Activated CD4-positive, CD25-positive, alpha-beta regulatory T cell treated with anti-CD3 and anti-CD28 coated beads, Interleukin-2, amount 50 U/mL, for 16 hours (primary cell): ENCODE measurements at places on chromosomes 5 and 9.

DNA sequence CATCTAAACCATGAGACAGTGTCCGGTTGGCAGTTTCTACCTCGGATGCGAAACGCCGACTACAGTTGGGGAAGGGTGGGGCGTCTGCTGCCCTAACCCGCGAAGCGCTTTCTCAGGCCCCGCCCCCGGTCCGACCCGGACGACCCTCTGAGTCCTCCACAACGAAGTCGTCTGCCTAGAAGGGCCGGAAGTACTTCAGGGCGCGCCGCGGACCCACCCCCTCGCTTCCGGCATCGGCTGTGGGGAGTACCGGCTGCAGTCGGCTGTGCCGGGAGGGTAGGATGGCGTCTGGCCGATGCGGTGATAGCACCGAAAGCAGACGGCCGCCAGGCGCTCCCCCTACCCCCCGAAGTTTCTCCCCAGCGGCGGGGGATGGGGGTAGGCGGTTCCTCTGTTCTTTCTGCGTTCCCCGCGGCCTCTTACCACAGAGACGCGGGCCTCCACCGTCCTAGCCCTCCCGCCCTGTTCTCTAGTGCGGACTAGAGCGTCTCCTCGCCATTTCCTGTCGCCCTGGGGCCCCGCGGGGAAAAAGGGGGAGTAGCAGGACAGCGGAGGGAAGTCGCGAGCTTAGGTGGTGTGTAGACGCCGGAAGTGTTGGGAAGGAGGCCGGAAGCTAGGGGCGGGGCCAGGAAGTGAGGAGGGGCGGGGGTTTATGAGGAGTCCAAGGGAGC, at the start of gene TRIM41:
TRIM41 (plus strand) TSS at position 224 of the 671 bp plus-strand sequence. CDS start 719 bp downstream, outside the sequence.
- peak; percentile 94 for DNase-seq

- DNase-seq, result no peak
These were observed 157.1 kb downstream of the ZNF462 start for GRCh38 chr9:107020040-107020530.

GRCh38 chr5:90169078-90169477, 240.5 kb downstream of the CETN3 start:
- DNase-seq, result no peak

- no peak for DNase-seq
These were observed 1.2 kb downstream of the HAVCR1 start for GRCh38 chr5:157057459-157058370.

GRCh38 chr9:37198039-37198729, 77.8 kb downstream of the ZCCHC7 start:
- no peak for DNase-seq

DNA sequence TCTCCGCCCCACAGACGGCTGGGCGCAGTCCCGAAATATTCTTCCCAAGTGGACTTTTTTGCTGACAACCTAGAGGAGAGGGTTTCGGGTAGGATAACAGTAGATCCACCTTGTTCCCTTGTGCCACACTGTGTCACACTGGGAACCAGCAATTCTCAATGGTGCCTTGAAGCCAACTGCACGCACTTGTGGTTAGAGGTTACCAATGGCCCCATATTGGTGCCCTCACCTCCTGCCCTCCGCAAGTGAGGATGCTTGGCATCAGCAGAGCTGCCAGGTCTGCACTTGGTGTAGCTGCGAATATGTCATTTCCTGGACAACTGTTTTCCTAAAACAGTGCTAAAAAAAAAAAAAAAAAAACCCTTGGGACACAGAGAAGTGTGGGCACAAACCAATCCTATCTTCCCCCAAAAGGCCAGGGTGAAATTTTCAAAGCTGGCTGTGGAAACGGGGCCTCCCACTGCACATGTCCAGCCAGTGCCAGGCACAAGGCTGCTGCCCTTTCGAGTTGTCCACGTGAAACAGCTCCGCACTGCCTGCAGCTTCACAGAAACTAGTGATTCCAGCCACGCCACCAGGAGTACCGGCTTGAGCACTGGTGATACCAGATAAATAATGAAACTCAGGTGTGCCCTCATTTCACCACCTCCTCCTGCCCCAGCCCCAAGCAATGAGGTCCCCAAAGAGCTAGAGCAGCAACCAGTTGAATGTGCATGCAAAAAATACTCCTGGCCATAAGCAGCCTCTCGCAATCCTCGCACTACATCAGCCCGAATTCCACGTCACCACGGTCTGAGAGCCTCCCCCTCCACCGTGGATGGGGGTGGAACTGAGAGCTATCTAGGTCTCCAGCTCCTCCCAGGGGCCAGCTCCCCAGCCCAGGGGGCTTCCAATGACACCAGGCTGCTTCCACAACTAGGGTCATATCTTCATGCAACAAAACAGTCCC, 51.2 kb downstream of the USP20 start:
- no peak for DNase-seq

DNA sequence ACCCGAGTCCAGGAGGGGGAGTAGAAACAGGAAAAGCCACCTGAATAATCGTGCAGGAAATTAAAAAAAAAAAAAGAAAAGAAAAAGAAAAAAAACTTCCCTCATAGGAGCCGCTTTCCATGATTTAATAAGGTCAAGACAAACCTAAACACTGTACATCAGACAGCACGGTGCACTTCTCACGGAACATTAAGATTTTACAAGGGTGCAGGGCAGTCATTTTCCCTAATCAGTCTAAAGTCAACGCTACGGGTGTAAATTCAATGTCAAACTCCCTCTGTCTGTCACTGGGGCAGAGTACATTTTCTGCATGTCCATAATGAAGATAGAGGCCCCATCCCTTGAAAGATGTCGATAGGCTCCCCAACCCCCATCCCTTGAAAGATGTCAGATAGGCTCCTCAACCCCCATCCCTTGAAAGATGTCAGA, 139.7 kb downstream of the TSSK1B start:
- DNase-seq, result no peak

DNA sequence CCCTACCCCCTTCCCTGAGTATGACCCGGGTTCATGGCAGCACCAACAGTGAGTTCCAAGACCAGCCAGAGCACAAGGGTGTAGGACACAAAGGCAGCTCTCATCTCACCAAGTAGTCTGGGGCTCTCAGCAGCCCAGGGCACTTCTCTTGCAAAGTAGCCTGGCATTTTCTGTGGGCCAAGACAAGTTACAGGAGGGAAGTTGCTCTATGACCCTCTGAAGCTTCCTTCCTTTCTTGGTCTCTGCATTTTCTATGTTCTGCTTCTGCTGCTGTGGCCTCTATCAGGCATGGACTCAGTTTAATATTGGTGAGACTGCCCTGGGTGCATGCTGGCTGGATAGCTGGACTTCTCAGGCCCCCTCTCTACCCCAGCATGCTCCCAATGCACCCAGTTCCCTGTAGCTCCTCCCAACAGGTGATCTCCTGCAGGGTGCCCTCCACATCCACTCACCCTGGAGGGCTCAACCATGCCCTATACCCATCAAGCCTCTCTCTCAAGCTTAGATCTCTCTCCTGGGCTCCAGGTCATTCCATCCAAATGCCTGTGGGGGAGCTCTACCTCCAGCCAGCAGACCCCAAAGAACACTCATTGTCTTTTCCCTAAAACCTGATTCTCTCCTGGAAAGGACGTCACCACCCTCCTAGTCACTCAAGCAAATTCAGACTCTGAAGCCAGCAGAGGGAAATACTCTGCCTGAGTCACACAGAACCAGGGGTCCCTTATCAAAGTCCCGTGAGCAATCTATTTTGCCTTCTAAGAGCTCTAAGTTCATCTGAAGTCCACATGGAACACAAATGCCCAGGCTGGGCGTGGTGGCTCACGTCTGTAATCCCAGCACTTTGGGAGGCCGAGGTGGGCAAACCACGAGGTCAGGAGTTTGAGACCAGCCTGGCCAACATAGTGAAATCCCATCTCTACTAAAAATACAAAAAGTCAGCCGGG, 13.8 kb downstream of the TBC1D2 start:
- no peak for DNase-seq

- no peak for DNase-seq
These were observed 521.2 kb downstream of the CHSY3 start for GRCh38 chr5:130425424-130425823.

GRCh38 chr9:124110307-124110915, 98.8 kb downstream of the LHX2 start:
- DNase-seq, result no peak

- DNase-seq, result no peak
These were observed 27.0 kb downstream of the ABITRAM start for GRCh38 chr9:108961151-108961550.

DNA sequence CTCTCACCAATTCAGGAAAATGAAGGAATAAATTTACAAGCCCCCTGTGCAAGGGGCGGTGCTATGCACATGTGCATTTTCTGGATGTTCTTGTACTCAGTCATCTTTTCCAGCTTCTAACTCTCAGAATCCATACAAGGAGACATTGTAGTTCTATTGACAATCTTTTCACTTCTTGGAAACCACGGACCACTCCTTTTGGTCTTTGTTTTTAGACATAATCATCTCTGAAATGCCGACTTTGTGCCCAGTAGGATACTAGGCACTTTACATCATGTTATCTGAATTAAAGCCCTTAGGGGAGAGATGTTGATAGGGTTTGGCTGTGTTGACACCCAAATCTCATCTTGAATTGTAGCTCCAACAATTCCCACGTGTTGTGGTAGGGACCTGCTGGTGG, 322.6 kb upstream of the WWC1 start:
- DNase-seq, result no peak

DNA sequence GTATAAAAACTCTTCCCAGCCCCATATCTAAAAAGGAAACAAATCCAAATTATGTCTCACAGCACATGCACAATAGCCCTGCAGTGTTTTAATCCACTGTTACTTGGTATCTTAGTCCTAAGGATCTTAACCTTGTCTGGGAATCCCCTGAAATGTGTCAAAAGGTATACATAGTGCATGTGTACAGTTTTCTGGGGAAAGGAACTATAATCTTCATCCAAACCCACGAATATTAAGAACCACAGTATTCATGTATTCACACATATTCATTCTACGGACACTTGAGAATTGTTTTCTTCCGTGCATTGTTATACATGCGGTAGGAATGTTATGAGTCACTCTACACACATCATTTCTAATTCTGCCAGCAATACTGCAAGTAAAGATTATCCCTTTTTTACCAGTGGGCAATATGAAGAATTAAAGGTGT, 47.8 kb upstream of the SNX2 start:
- DNase-seq, result no peak

DNA sequence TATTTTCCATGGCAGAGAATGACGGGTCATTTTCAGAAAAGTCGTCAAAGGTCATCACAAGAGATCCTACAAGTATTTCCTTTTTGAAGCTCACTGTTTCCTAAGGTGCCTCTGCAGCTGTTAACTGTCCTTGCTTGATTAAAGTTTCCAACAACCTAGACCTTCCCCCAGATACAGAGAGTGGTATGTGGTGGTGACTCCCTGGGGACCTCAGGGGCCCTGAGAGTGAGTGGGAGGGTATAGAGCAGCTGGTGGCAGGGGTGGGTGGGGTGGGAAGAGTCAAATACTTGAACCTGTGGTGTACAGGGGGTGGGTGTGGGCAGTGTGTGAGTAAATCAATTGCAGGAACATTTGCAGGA, 1.6 kb upstream of the CD72 start:
- no peak for DNase-seq

GRCh38 chr9:16230731-16231130, 639.7 kb downstream of the BNC2 start:
- no peak for DNase-seq

DNA sequence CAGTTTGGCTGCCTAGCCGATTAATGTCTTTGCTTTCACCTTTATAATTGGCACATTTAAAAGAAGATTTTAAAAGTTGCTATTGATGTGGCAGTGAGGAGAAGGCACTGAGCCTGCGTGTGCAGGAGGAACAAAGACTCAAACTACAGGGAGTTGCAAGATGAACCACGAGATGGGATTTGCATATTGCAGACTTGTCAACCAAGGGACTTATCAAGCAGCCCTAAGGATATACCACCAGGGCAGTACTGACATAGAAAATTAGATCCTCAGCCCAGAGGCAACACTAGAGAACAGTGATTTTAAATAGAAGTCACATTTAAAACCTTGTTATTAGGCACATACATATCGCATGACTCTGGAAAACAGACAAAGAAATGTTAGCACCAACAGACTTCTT, 342.6 kb downstream of the GLIS3 start:
- no peak for DNase-seq

DNA sequence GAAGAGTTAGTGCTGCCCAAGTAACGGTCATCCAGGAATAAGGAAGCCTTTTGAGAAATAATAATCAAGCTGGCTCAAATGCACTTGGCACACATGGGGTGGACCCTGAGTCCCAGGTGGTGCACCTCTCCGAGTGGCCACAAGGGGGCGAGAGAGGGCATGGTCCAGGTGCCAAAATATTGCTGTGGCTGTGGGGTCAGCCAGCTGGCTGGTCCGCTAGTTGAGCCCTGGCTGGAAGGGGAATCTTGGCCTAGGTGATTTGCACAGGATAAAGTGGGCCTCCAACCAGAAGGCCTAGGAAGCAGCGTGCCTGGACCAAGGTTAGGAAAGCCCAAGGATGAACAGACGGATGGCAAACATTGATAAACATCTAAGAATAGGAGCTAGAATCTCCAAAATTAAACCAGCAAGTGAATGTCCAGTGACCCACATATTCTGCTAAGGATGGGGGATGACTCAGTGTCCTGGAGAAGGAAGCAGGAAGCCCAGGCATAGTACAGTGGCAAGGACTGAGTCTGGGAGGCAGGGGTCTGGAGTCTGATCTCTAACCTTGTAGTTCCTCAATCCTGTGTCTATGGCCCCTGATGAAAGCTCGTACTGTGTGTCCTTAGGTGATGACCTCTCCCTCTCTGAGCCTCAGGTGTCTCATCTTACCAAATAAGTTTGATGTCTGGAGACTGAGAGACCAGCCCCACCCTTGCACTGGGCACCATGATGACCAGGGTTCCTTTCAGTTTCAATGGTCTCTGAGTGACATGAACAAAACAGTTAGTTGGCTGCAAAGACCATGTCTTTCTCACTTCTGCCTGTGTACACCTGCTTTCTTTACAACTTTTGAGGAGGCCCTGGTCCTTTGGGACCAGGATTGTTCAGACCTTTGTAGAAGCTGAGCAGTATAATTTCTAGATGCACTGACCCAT, 19.2 kb upstream of the SHB start:
- peak; percentile 50 for DNase-seq

DNA sequence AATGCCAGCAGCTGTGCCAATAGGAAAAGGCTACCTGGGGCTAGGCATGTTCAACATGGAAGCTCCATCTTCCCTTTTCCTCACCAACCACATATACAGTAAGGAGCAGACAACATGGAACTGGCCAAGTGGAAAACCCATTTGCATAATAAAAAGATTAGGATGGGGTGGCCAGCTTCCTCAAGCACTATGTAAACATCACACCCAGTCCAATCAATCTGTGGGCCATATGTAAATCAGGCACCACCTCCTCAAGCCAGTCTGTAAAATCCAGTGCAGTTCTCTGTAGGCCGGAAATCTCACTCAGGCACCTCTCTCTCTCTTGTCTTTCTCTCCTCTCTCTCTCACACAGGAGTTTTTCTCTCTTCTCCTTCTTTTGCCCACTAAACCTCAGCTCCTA, 360.2 kb upstream of the GRIA1 start:
- no peak for DNase-seq

GRCh38 chr5:112059579-112060135, 302.7 kb upstream of the NREP start:
- no peak for DNase-seq

GRCh38 chr9:136901516-136902258, 15.4 kb downstream of the TRAF2 start:
- peak; percentile 50 for DNase-seq
